Mucosa of descending colon (tissue), 3 donors: ENCODE measurements at places on chromosomes 16 and 17.
A peak's percentile ranks its signal among the peaks of the same experiment; 100 is the strongest.

GRCh38 chr16:86448306-86448890 is 61.9 kb upstream of the FOXF1 start:
- no peak for DNase-seq

DNA sequence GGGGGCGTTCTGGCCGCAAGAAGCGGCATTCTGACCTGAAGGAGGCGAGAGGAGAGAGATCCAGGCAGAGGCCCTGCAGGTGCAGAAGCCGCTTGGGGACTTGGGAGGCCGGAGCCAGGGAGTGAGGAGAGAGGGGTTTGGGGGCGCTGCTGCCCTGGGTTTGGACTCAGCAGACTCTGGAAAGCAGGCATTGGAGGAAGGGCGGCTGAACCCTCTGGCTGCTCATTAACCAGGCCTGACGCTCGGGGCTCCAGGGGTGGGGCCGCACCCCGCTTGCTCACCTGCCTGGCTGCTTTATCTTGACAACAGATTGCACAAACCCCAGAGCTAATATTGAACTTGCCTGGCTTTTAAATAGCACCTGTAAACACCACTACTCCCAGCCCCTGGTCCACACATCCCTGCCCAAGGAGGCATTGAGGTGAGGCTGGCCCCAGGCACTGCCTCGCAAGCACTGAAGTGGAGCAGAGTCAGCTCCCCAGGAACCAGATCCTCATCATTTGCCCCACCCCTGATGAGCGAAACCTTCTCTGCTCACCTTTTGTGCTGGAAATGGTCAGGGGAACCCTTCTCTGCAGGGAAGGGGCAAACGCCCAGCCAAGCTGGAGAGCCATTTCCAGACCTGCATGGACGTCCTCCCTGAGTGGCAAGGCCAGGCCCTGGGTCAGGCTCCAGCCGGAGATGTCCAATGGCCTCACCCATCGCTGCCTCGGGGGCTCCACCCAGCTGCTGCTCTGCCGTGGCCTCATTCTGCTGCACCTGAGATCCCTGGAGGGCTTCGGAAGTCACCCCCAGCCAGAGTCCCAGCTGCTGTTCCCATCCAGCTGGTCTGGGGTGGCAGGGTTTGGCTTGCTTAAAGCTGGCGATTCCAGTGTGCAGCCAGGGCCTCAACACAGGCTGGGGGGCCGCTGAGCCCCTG is 190.2 kb upstream of the GSE1 start:
- DNase-seq, result peak; percentile 89

- DNase-seq, result no peak
Observed at GRCh38 chr17:66281661-66282369, 20.6 kb upstream of the PRKCA start.

GRCh38 chr16:83926726-83927397 is 26.2 kb upstream of the OSGIN1 start:
- peak; percentile 86 for DNase-seq

- peak; percentile 87 for DNase-seq
Observed at GRCh38 chr17:76000016-76000754, 470 bp upstream of the CDK3 start.

DNA sequence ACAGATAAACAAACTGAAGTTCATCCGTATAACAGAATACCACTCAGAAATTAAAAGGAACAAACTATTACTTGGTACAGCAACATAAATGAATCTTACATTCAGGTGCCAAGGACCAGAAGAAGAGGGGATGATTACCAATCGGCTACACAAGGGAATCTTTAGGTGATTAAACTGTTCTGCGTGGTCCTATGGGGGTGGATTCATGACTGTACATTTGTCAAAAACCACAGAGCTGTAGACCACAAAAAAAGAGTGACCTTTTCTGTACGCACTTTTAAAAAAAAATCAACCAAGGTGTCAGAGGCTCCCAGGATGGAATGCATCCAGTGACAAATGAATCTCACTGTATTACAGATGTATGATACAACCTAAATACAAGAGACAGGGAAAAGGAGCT is 110.8 kb downstream of the CDYL2 start:
- no peak for DNase-seq

DNA sequence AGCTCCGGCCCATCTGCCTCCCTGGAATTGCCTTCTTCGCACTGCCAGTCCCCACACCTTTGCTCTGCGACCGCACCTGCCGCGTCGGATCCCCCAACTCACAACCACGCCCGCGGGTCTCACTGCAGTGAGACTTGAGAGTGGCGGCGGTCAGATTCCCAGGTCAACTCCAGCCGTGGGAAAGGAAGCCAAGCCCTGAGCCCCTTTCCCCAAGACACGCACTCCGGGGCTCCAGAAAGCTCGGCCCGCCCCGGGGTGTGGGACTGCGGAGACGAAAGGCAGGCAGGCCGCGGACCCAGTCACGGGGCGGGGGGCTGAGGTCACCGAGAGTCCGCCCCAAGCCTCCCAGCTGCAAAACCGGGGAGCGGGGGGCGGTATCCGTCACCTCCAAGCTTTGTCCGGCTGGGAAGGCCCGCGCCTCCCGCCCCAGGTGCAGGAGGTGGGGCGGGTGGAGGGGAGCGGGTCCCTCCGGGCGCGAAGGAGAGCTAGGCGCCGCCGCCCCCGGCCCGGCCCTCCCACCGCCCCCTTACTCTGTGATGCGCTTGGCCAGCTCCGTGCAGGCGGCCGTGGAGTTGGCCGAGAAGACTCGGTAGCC is 615 bp downstream of the PRPSAP1 start:
- peak; percentile 65 for DNase-seq

- no peak for DNase-seq
Observed at GRCh38 chr17:82930924-82931698, 91.3 kb upstream of the ZNF750 start.

- DNase-seq, result peak; percentile 18
Observed at GRCh38 chr17:79223471-79223870, 148.8 kb downstream of the ENGASE start.
